Suprapubic skin (tissue), 4 donors: ENCODE measurements at places on chromosomes 2 and 18. TPM values are rescaled to one million over a fixed set of nuclear protein-coding genes. Genes with fewer than 3 reads are reported as not detected.

Gene STPG4
- total RNA-seq = 0.91 TPM

Gene FAM110C
- 22.0 TPM for total RNA-seq

Gene PRKAG3
- total RNA-seq = not detected

Gene CNDP2
- total RNA-seq = 71.5 TPM

Gene ATIC
- total RNA-seq = 49.8 TPM
